ENCODE measurements at places on chromosomes 11 and 22.

- no peak for DNase-seq
Observed at GRCh38 chr11:68010090-68011041, at the start of gene ALDH3B1. Gene ALDH3B1 (plus strand): TSS chr11:68010327. CDS start chr11:68015298, 4,971 bp downstream.

DNA sequence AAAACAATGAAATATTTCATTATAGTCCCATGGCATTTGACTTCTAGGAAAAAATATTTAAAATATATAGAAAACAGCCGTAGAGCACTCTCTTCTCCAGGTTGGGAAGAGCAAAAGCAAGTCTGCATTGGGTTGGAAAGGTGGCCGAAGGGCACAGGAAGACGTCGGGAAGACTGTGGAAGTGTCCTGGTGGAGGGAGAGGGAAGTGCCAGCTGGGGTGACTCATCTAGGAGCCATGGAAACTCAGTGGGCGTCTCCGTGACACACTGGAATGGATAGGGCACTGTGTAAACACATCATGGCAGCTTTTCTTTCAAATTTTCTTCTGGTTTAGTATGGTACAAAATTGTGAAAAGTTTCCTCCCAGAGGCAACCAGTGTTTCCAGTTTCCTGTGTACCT lies 12.7 kb downstream of the GTPBP1 start:
- DNase-seq = no peak

- DNase-seq = no peak
Observed at GRCh38 chr11:1549338-1550330, 22.4 kb downstream of the DUSP8 start.

GRCh38 chr22:42353883-42354727 lies 78.1 kb downstream of the NFAM1 start:
- DNase-seq = no peak

GRCh38 chr22:35749808-35750207 lies 32.1 kb downstream of the APOL5 start:
- no peak for DNase-seq

DNA sequence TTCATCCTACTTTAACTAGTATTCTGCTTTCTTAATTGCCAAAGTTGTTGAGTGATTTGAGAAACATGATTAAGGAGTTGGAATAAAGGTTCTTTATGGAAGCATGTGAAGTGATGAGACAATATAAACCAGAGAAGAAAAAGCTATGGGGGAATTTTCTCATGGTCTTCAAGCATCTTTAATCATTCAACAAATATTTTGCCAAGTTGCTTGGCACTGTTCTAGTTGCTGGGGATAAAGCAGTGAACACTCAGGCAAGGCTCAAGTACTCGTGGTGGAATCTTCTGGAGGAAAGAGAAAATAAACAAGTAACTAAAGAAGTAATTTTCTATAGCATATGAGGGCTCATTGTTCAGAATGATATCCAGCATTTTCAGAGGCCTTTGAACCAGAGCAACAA lies 9.2 kb upstream of the PIWIL4 start:
- no peak for DNase-seq

GRCh38 chr11:80462211-80462610 lies 1021.4 kb upstream of the TENM4 start:
- no peak for DNase-seq

DNA sequence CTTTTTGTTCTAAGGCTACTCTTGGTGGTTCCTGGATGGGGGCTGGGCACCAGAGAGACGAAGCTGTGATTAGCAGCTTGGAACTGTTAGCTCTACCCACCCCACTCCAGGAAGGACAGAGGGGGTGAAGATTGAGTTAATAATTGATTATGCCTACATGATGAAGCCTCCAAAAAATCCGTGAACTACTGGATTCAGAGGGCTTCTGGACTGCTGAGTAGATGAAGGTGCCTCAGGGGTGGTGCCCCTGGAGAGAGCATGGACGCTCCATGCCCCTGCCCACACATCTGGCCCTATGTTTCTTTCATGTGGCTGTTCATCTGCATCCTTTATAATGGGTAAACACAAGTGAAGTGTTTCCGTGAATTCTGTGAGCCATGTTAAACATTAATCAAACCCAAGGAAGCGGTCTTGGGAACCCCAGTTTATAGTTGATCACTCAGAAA lies 47.3 kb upstream of the CYP2D6 start:
- DNase-seq = no peak

GRCh38 chr11:14423633-14424032 lies 64.7 kb upstream of the RRAS2 start:
- DNase-seq = no peak

DNA sequence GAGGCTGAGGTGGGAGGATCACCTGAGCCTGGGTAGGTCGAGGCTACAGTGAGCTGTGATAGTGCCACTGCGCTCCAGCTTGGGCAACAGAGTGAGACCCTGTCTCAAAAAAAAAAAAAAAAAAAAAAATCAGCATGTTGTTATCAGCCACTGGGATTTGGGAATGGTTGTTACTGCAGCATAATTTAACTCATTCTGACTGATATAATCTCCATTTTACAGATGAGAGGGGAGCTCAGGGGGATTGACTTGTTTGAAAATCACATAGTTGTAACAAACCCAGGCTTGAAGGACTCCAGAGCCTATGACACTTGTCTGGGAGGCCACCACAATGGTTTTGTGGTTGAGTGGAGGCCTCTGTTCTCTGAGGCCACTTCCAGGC lies 3.0 kb upstream of the SEPTIN3 start:
- no peak for DNase-seq

DNA sequence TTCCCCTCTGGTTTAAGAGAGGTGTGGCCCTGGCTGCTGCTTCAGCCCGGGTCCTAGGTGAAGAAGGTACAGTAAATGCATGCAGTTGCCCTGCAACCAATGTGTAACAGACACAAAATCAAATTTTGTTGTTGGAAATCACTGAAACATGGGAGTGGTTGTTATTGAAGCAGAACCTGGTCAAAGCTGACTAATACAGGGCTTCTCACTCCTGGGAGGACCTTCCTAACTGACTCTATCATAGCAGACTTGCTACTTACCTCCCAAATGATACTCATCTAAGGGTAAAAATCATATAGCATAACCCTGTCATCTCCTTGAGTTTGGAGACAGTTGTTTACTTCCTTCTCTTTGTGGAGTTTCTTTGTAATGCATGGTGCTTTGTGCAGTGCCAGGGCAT lies 52.6 kb downstream of the SLC1A2 start:
- no peak for DNase-seq

- no peak for DNase-seq
Observed at GRCh38 chr11:115272925-115273324, 231.3 kb downstream of the CADM1 start.

- DNase-seq = no peak
Observed at GRCh38 chr11:27387362-27387761, 24.3 kb upstream of the CCDC34 start.

GRCh38 chr11:45532546-45532945 lies 132.9 kb downstream of the CHST1 start:
- no peak for DNase-seq

DNA sequence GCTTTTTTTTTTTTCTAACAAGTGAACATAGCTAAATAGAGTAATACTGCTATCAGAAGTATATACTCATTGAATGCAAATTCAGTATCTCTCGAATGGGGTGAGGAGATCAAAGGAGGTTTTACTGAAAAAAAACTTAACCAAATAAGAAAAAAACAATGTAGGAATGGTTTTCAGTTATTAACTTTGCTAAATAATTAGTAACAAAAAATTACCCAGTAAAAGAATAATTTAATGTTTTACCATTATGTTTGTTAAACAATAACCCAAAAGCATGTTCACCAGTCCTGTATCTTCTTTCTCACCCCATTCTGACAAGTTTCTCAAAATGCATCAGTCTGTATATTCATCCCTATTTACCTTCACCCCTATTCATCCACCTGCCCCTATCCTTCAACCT lies 22.6 kb upstream of the CTSC start:
- DNase-seq = no peak

DNA sequence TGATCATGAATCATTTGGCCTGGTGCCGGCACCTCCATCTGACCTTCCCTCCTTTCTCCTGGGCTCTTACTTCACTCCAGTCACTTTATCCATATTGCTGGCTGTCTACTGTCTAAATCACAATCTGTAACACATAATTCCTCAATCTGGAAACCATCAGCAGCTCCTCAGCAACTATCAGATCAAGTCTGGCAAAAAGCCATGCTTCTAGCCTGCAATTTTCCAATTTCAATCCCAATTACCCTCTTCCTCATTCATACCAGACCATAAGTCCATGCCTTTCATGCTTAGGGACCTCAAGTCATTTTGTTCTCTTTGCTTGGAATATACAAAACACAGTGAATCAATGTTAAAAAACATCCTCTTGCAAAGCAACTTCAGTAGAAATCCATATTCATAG lies 882.8 kb upstream of the ANO3 start:
- no peak for DNase-seq

DNA sequence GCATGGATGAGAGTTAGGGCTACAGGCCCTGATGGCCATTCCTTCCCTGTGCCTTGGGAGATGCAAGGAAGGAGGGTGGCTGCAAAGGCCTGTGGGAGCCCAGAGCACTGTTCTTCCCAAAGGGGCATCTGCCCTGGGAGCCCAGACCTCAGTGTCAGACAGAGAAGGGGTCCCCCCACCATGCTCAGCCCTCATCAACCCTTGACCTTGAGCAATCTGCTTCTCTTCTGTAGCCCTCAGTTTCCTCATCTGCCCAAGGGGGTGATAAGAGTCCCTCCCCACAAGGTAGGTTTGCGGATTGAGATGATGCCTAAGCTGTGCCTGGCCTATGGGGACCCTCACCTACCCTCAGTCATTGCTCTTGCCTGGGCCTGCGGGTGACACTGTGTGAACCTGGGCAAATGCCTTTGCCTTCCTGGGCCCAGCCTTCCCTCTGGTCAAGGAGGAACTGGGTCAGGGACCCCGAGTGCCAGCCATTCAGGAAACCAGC lies 47.5 kb downstream of the IGLL5 start:
- no peak for DNase-seq

GRCh38 chr22:41933411-41934177 lies 7.0 kb upstream of the TNFRSF13C start:
- no peak for DNase-seq

DNA sequence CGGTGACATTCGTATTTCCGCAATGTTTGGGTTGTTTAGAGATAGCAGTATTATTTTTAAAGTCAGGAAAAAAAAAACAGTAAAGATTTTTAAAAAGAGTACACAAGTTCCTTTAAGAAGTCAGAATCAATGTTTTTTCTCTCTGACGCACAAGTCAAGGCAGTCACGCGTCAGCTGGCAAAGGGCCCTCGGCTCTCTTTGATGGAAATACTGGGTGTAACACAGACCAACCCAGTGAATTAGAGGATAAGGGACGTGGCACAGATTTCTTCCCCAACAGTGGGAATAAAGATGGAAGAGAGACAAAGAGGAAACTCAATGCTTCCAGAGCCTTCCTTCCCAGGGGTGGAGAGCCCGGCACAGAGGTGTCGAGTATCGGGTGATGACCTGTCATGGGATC lies 13.4 kb downstream of the ASCC2 start:
- no peak for DNase-seq

DNA sequence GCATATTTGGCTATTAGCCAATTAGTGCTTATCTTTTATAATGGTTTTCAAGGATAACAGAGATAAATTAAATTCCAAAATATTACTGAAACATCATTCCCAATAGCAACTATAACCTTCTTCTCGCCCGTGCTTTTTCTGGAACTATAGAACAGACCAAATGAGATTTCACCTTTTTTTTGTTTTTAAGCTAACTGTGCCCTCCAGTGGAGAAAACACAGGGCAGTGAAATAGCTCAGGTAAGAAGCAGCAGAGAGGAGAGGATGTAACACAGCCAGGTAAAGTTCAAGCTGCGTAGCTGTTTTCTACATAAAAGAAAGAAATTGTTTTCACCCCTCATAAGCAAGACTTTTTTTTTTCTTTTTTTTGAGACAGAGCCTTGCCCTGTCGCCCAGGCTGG lies 28.2 kb downstream of the HSD17B12 start:
- DNase-seq = no peak

DNA sequence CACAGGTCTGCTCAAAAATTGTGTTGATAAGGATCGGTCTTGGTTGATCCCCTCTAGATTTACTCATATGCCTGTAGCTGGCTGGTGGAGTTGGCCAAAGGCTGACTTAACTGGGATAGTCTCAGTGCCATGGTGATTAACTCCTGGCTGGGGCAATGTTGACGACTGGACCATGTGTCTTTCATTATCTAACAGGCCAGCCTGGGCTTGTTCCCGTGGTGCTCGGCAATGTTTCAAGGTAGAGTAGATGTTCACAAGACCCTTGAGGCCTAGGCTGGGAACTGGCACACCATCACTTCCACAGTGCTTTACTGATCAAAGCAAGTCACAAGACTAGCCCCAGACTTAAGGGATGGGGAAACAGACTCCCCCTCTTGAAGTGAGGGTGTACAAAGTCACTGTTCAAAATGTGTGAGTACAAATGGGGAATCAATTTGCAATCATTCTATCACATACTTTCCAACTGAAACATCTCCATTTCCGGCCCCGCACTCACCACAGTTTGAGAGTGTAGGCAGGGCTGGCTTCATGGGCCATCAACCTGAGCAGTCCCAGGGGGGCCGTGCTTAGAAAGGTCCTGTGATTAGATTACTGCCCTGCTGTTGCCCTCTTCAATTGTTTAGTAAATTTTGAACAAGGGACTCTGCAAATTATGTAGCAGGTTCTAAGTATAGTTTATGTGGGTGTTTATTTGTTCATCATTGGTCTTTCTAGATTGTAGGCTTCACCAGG lies 240.8 kb downstream of the NELL1 start:
- no peak for DNase-seq

DNA sequence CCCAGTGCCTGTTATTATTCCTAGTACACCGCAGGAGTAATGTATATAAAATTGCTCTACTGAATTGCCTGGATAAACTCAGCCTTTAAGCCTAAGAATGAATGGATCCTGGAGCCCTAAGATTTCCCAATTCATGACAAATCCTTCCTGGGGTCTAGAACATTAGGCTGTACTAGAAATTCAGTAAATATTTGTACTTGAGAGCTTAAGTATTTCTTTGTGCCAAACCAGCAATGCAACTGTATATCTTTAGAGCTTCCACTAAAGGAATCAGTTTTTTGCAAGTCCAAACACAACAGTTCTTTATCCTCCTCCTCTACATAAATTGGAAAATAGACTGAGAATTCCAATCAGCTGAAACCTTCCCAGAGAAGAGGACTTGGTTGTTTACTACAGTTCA lies 65.6 kb downstream of the FAM168A start:
- no peak for DNase-seq

DNA sequence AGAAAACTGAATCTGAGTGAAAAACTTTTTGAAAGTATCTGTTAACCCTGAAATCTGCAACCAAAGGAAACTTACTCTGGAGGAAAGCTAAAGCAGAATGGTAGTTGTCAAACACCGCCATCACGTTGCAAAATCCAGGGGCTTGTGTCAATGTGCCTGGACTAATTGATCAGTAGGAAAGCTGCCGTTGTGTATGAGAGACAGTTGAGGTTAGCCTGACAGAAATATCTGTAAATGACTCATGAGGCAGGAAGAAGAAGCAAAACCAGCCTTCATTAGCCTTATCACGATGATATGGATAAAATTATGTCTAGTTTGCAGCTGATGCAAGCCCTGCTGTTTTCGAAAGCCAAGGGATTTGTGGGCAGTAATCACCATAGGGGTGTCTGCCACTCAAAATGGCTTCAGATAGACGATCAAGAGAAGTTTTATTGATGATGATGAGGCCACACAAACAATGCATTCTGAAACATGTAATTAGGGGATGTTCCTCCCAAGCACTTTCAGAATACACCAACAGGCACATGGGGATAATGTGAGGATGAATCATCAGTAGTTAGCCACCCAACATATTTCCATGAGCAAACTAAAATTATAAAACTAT lies 8.9 kb downstream of the SCGB1A1 start:
- DNase-seq = no peak
